ENCODE measurements at places on chromosomes 5 and 9.

- H3K4me3 ChIP-seq, result no peak overlapping the region
- no peak overlapping the region for H3K27ac ChIP-seq
- no peaks in the 10 kb centered on the region for H3K4me1 ChIP-seq
- DNase-seq, result no peak
- peaks cover 14% of the 10 kb centered on the region for H3K36me3 ChIP-seq
Measured at GRCh38 chr5:133950821-133951612, 17.4 kb downstream of the C5orf15 start.

- H3K4me3 ChIP-seq, result no peak overlapping the region
- no peaks in the 10 kb centered on the region for H3K36me3 ChIP-seq
Measured at GRCh38 chr5:21910731-21911130, 942.4 kb downstream of the CDH12 start.

DNA sequence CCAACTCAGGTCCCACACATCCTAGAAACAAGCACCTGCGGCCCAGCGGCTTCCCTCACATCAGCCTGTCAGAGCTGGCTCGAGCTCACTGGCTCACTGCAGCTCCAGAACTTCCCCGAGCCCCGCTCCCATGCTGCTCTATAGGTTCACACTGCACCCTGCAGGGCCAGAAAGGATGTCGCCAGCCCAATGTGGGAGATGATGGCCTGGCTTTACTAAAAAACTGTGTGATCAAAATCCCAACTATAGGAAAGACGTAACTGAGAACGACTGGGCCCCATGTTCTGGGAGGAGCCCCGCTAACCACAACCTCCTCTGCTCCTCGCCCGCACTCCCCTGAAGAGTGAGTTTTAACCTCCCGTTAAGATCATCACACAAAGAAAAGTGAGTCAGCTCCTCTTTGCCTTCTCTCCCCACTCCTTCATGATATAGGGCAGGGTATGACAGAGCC lies 4.6 kb downstream of the SURF4 start:
- peaks cover 75% of the 10 kb centered on the region for H3K36me3 ChIP-seq
- DNase-seq, result no peak
- no peak overlapping the region for H3K4me3 ChIP-seq
- no peak overlapping the region for H3K27ac ChIP-seq
- H3K27me3 ChIP-seq, result no peaks in the 10 kb centered on the region

DNA sequence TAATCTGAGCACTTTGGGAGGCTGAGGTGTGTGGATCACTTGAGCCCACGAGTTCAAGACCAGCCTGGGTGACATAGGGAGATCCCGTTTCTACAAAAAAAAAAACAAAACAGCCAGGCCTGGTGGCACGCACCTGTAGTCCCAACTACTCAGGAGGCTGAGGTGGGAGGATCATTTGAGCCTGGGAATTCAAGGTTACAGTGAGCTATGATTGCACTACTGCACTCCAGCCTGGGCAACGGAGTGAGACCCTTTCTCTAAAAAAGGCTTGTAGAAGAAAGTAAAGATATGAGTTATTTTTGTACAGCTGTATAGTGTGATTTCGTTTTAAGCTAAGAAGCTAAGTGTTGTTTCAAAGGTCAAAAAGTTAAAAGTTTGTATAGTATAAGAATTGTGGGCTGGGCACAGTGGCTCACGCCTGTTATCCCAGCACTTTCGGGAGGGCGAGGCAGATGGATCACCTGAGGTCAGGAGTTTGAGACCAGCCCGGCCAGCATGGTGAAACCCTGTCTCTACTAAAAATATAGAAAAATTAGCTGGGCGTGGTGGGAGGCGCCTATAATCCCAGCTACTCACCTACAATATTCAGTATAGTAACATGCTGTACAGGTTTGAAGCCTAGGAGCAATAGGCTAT lies 18.8 kb downstream of the UBE2R2 start:
- peaks cover 10% of the 10 kb centered on the region for H3K36me3 ChIP-seq
- H3K4me3 ChIP-seq, result no peak overlapping the region
- H3K27ac ChIP-seq, result peak overlapping the region; percentile 34
- no peak for DNase-seq
- H3K4me1 ChIP-seq, result peaks cover 13% of the 10 kb centered on the region
- H3K27me3 ChIP-seq, result no peaks in the 10 kb centered on the region

GRCh38 chr5:131019601-131020315 lies 145.3 kb downstream of the HINT1 start:
- no peaks in the 10 kb centered on the region for H3K4me1 ChIP-seq
- H3K27me3 ChIP-seq, result no peaks in the 10 kb centered on the region
- H3K4me3 ChIP-seq, result no peak overlapping the region
- no peak for DNase-seq
- no peaks in the 10 kb centered on the region for H3K36me3 ChIP-seq
- H3K27ac ChIP-seq, result no peak overlapping the region

- no peak for DNase-seq
- peak overlapping the region; percentile 14 for H3K27ac ChIP-seq
- no peaks in the 10 kb centered on the region for H3K27me3 ChIP-seq
- H3K36me3 ChIP-seq, result no peaks in the 10 kb centered on the region
- H3K4me3 ChIP-seq, result no peak overlapping the region
Measured at GRCh38 chr5:145848854-145849253, 13.7 kb upstream of the PRELID2 start.

DNA sequence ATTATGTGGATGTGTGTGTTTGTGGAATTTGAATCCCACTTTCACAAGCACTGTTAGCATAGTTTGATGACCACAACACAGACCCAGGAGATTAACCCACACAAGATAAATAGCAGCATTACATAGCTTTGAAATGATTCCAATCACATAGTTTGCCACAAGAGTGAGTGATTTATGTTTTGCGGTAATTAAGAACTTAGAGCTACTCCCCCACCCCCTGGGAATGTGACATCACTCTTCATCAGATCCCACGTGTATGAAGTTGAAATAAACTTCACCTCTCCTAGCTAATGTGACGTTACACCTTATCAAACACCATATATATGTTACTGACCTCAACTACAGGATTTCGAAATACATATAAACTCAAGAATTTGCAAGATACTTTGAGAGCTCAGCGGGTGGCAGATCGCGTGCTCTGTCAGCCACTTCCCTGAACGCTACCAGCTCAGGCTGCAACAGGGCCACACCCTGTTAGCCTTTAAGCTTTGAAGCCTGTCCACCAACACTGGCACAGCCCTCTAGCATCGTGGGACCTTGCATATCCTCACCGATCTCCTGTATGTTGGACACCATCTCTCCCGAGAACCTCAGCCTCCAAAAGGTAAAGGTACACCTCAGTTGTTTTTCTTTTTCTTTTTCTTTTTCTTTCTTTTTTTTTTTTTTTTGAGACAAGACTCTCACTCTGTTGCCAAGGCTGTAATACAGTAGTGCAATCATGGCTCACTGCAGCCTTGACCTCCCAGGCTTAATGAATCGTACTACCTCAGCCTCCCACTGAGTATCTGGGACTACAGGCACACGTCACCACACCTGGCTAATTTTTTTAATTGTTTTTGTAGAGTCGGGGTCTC lies 1.7 kb upstream of the AGTPBP1 start:
- no peak overlapping the region for H3K4me3 ChIP-seq
- no peaks in the 10 kb centered on the region for H3K36me3 ChIP-seq
- H3K27ac ChIP-seq, result peak overlapping the region; percentile 54
- peaks cover 12% of the 10 kb centered on the region for H3K4me1 ChIP-seq
- DNase-seq, result no peak
- H3K27me3 ChIP-seq, result peaks cover 8% of the 10 kb centered on the region

DNA sequence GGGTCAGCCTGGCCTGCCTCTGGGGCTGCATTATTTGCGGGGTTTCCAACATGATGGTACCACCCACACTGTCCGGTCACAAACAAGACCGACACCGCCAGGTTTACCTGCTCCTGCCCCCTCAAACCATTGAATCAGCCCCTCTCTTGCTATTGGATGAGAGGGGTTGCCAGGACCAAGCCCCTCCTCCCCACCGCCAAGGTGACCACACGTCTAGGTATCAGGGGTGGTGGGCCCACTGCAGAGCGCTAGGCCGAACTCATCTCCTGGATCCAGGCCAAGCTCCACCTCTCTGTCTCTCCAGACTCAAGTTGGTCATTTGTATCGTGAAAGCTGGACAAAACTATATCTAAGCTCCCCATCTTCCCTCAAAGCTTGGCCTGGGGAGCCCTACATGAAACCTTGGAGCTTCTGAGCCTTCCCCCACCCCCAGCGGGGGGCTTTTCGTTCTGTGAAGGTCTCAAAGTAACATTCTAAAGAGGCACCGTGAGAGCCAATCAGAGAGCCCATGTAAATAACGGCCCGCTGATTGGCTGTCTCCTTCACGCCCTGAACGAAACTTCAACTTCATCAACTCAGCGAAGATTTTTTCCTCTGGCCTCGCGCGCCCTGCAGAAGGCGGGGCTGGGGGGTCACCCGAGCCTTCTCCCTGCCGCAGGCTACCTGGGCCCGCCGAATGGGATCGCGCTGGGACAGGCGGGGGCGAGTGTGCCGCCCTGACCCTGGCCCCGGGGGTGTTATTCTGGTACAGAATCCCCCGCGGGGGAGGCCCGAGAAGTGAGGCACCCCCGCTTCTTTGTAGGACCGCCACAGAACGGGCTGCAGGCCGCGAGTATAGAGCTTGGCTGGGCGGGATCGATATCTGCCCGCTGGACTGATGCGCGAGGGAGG lies 49.6 kb upstream of the PSD2 start:
- peaks cover 23% of the 10 kb centered on the region for H3K27me3 ChIP-seq
- DNase-seq, result peak; percentile 72
- H3K36me3 ChIP-seq, result no peaks in the 10 kb centered on the region
- H3K27ac ChIP-seq, result no peak overlapping the region

DNA sequence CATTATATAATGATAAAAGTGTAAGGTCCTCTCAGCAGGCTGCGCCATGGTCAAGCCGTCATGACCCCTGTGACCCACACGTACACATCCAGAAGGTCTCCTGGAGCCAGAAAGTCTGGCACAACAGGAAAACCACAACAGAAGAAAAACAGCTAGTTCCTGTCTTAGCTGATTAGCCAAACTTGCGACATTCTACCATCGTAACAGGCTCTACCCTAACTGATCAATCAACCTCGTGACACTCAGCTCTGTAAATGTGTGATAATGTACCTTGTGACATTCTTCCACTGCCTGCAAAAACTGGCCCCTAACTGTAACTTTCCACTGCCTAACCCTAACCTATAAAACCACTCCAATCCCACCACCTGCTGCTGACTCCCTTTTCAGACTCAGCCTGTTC lies 316.4 kb upstream of the TUSC1 start:
- no peak for DNase-seq
- no peaks in the 10 kb centered on the region for H3K27me3 ChIP-seq
- H3K4me1 ChIP-seq, result no peaks in the 10 kb centered on the region
- no peak overlapping the region for H3K27ac ChIP-seq
- no peaks in the 10 kb centered on the region for H3K36me3 ChIP-seq

- no peak overlapping the region for H3K4me3 ChIP-seq
- H3K4me1 ChIP-seq, result peaks cover 13% of the 10 kb centered on the region
- DNase-seq, result no peak
- H3K27me3 ChIP-seq, result no peaks in the 10 kb centered on the region
- H3K36me3 ChIP-seq, result peaks cover 50% of the 10 kb centered on the region
Measured at GRCh38 chr9:14147738-14148137, 166.2 kb downstream of the NFIB start.

GRCh38 chr9:9326749-9327148 lies 1286.1 kb downstream of the PTPRD start:
- no peak overlapping the region for H3K4me3 ChIP-seq
- H3K4me1 ChIP-seq, result no peaks in the 10 kb centered on the region
- no peak overlapping the region for H3K27ac ChIP-seq
- no peaks in the 10 kb centered on the region for H3K27me3 ChIP-seq

DNA sequence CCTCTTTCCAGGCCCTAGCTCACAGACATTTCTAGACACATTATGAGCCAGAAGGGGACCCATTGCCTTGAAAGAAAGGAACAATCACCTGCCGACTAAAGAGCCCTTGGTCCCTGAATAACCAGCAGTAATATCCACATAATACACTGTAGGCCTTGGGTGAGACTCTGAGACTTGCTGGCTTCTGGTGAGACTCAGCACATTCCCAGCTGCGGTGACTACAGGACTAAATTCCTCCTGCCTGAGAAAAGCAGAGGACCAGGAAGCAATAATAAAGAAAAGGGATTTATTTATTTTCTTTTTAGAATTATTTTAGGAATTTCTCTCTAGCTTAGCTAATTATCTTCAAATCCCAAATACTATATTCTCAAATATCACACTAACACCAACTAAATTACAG lies 87.8 kb upstream of the RGS7BP start:
- H3K4me3 ChIP-seq, result no peak overlapping the region
- H3K27ac ChIP-seq, result no peak overlapping the region
- DNase-seq, result no peak

- no peaks in the 10 kb centered on the region for H3K27me3 ChIP-seq
- H3K27ac ChIP-seq, result no peak overlapping the region
- H3K4me1 ChIP-seq, result no peaks in the 10 kb centered on the region
- no peak for DNase-seq
Measured at GRCh38 chr9:130159057-130159456, 13.1 kb upstream of the NCS1 start.

DNA sequence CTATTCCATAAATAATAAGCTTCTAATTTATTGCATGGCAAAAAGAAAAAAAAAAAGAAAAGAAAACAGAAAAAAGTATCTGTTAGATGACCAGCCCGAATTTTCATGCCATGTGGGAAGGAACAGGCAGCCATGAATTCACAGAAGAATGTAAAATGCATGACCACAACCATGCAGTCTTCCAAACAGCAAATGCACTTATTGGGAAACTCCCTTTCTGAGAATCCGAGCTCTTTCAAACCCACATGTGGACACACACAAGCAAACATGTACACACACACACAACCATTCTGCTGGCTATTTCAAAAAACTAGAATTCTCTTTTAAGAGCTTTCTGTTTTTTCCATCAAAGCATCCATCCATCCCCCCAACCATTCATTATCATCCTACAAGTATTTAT lies 236.1 kb downstream of the DNAH5 start:
- no peaks in the 10 kb centered on the region for H3K27me3 ChIP-seq
- no peaks in the 10 kb centered on the region for H3K4me1 ChIP-seq
- no peak overlapping the region for H3K4me3 ChIP-seq

DNA sequence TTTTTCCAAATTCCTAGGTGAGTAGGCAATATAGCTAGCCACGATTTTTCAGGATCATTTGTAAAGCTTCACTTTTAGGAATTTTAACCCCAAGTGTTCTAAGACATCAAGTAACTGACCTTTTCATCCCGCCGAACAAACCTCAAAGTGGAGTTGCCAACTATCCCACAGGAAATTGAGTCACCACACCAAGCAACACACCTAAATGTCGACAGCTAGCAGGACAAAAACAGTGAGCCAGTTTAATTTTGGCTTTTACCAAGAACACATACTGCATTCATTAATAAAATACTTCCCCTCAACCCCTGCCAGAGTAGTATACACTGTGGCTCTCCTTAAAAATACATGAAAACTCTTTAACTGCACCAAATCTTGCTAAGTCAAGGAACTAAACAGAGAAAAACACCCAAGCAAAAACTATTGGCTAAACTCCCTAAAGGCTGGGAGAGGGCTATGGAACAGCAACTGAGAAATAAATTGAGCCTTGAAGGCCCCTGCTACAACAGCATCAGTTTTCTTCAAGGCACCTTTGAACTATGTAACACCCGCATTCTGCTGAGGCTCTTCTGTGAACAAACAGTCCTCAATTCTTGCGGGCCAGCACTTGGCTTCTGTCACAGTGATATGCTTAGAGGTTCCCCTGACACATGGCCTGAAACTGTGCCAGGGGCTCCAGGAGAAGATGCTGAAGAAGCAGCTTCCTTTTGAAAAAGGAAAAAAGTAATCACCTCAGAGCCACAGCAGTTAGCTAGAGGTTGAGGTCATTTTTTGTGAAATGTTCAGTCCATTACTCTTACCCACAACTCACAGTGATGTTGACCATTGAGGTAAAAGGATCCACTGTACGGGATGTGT lies 459.6 kb downstream of the RAB3C start:
- DNase-seq, result no peak
- H3K27ac ChIP-seq, result peak overlapping the region; percentile 82
- peaks cover 20% of the 10 kb centered on the region for H3K4me1 ChIP-seq
- no peaks in the 10 kb centered on the region for H3K27me3 ChIP-seq
- no peak overlapping the region for H3K4me3 ChIP-seq
